CD14-positive monocyte (primary cell): ENCODE measurements at places on chromosomes 12 and 14.

DNA sequence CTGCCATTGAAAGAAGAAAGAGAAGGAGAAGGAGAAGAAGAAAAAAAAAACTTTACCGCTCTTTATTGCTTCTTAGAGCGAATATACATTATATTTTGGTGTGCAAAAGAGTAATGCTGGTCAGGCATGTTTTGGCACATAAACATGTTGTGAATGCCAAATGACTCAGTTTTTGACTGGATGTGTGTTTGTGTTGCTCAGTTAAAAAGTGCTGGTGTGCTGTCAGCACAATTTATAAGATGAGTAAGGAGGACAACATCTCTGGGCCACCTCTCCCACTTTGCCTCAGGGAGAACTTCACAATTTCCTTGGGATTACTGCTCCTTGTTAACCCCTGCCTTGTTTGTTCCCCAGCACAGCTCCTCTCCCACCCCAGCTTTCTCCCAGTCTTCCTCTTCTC lies 584.8 kb downstream of the ETNK1 start:
- no peak for DNase-seq

DNA sequence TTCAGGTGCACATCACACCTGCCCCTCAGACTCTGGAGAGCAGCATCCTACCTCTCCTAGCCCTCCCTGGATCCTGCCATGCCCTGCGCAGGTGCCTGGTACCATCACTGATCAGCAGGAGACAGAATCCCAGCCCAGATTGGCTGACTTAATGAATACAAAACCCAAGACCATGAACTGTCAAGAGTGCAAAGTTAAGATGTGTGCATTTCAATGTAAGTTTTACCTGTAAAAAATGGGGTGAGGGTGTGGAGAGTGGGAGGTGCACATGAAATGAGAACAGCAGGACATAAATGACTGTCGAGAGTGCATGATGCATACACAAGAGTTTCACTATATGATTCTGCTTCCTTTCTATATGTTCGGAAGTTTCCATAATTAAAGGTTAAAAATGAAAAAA lies 57.9 kb upstream of the GPR68 start:
- no peak for DNase-seq

DNA sequence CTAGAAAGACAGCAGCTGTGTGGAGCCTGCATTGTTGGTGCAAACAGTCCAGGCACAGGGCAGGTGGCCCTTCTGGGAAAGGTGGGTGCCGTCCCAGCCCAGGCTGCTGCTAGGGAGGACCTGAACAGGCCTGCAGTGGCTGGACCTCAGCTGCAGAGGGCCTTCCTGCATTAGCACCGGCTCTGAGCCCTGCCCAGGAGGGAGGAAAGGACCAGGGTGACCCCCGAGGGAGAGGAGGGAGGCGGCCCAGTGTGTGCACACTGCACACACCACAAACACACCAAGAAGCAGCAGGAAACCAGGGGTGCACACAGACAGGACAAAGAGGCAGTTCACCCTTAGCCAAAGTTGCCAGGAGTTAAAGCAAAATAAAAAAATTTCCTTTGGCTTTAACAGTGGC lies 8.0 kb upstream of the PGAM5 start:
- DNase-seq, result no peak

- DNase-seq, result no peak
Observed at GRCh38 chr12:31033146-31033545, 40.5 kb upstream of the DDX11 start.

GRCh38 chr14:76958980-76959710 lies 69.4 kb downstream of the IRF2BPL start:
- peak; percentile 73 for DNase-seq

DNA sequence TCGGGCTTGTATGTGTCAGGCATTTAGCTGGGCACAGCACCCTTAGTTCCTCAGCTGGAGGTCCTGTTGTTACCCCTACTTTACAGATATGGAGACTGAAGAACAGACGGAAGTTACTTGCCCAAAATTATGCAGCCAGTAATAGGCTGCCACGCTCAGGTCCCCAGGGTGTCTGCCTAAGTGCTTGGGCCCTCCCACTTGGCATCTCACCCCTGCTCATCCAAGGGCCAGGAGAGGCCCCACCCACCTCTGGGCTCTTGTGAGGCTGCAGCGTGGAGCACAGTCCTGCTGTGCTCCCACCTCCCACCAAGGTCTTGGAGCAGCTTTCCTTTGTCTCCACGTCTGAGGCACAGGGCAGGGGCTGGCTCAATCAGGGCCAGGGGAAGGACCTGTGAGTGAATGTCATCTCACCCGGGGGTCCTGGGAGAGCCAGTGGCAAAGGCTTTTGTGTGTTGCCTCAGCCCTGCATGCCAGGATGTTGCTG lies 64.6 kb downstream of the BEGAIN start:
- DNase-seq, result no peak

DNA sequence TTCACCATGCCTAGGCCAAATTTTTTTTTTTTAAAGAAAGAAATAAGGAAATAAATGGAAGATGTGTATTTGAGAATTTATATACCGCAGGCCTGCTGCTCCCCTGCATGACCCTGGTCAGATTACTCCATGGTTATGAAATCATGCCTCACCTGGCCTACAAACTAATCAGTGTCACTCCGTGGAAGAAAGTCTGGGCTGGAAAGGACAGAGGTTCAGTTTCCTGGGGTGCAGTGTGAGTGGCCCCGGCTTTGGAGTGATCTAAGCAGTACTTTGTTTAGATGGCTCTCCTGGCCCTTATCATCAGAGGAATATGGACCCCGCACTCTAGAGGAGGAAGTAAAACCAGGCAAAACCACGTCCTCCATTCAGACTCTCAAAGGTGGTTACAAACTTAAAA lies 9.6 kb downstream of the APOBEC1 start:
- no peak for DNase-seq

- peak; percentile 38 for DNase-seq
Observed at GRCh38 chr12:89351489-89352241, 636 bp downstream of the DUSP6 start.

DNA sequence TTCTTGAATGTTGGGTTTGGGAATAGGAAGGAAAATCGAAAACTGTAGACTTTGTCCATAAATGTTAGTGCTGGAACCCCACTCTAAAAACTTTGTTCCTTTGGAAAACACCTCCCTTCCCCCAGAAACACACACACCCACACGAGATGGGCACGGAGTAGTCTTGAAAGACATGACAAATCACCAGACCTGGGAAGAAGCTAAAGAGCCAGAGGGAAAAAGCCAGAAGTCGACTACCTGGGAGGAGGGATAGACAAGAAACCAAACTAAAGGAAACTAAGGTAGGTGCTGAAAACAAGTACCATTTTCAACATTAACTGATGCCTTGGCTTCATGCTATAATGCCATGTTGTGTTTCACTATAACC lies 925 bp upstream of the NANOG start:
- no peak for DNase-seq

- DNase-seq, result no peak
Observed at GRCh38 chr12:95231190-95231589, 13.6 kb downstream of the VEZT start.

DNA sequence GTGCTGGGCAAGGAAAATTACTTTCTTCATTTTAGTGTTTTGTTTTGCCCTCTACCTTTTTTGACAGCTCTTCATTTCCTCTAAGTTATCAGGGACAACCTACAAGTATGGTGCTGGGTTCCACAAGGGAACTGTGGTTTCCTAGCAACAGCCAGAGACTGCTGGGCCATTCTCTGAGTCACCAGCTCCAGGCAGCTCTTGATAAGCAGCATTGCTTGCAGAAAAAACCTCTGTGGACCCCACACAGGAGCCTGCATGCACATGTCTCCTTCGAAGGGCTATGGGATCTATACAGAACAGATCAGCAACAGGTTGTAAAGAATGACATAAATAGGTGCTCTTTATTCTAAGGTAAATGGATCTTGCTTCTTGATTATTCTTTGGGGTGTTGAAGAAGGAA lies 81.0 kb upstream of the CCDC196 start:
- DNase-seq, result no peak

DNA sequence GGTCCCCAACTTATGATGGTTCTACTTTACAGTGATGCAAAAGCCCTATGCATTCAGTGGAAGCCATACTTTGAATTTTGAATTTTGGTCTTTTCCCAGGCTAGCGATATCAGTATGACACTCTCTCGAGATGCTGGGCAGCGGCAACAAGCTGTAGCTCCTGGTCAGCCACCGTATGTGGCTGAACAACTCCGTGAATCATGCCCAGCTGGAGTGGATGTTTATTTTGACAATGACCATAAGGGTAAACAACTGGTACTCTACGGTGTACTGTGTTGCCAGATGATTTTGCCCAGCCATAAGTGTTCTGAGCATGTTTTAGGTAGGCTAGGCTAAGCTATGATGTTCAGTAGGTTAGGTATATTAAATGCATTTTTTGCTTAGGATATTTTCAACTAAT lies 8.2 kb upstream of the ZNF410 start:
- DNase-seq, result no peak

DNA sequence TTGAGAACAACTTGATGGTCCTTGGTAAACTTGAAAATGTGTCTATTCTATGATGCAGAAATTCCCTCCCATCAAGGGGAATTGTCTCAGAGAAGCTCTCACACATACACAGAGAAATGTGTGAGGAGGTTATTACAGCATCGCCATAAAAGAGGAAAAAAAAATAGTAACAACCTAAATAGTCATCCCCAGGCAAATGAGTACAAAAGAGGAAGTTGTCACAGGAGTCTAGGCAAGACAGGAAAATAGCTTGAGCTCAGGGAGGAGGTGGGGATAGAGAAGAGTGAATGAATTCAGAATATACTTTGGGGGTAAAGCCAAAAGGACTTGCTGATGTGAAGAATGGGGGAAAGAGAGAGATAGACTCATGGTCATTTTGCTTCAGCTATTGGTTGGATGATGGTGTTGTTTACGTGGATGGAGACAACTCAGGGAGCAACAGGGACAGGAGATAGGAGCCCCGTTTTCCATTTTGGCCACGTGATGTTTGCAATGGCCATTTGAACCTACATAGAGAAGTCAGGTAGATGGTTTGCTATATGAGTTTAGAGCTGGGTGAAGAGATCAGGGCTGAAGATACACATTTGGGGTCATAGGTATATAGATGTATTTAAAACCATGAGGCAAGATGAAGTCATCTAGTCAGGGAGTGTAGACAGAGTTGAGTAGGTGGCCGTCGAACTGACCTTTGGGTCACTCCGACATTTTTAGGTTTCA lies 20.3 kb downstream of the LRRC74A start:
- DNase-seq, result peak; percentile 58

GRCh38 chr12:39902821-39903220 lies 203.1 kb downstream of the SLC2A13 start:
- no peak for DNase-seq

DNA sequence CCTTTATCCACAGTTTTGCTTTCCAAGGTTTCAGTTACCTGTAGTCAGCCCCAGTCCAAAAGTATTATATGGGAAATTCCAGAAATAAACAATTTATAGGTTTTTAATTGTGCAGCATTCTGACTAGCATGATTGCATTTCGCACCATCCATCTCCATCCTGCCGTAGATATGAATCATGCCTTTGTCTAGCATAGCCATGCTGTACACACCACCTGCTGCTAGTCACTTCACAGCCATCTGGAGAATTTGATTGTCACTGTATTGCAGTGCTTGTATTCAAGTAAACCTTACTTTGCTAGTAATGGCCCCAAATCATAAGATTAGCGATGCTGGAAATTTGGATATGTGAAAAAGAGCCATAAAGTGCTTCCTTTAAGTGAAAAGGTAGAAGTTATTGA lies 36.0 kb downstream of the MUCL1 start:
- DNase-seq, result no peak

GRCh38 chr14:78240567-78240966 lies 70.4 kb downstream of the NRXN3 start:
- DNase-seq, result no peak

DNA sequence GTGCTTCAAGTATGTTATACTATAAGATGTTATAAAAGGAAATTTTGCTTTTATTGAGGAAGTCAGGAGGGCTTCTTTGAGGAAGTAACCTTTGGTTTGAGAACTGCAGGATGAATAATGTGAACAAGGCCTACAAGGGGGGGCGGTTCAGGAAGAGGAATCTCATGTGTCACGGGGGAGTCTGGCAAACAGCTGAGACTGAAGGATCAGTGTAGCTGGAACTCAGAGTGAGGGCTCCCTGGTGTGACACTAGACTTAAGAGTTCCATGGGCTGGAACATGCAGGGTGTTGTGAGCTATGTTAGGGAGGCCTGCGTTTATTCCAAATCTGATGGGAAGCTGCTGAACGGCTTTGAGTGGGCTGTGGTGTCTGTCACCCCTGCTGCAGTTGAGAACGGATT lies 62.3 kb downstream of the UNC79 start:
- peak; percentile 37 for DNase-seq

- DNase-seq, result peak; percentile 80
Observed at GRCh38 chr14:67853715-67854114, 34.1 kb downstream of the RAD51B start.

DNA sequence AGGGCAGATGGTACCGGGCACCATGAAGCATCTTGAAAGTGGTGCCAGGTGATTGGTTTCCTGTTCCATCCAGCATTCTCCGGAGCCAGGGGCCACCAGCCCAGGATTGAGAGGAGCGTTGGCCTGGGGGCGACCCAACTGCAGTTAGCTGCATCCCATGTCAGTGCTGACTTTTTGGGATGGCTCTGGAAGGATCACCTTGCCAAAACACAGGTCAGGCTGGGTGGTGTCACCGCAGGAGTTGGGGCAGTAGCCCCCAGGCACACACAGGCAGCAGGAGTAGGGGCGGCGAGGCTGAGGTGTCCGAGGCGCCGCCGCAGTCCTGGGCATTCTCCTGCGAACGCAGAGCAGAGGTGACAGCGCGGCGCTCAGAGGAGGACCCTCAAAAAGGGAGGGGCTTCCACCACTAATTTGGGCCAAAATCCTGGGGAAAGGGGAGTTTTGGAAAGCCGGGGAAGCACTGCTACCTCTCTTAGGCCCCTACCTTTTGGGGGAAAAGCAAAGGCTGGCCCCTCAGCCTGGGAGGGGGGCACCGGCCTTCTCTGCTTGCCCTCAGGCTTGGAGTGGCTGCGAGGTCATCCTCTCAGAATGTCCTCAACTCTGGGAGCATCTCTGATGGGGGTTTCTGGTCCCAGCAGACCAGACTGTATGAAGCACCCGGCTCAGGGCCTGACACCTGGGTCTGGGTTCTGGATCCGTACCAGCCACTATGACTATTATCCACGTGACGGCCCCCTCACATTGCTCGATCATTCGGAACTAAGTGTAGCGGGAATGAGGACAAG lies 26.7 kb upstream of the LRTM2 start:
- DNase-seq, result no peak

DNA sequence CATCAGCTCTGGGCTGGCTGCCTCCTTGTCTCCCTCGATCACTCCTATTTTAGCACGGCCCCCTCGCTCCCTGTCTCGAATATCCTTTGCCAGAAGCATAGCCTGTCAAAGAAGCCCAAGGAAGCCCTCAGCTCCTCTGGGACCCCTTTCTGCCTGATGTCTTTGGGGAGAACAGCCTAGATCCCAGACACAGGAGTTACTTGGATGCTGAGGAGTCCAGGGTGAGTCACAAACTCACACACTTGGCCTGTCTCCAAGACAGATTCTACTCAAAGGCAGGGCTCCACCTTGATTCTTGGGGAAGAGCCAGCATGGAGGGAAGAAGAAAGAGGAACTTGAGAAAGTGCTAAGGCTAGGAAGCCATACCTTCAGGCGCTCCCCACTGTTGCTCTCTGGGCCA lies 8.1 kb downstream of the AVIL start:
- no peak for DNase-seq
